Stimulated activated CD4-positive, alpha-beta T cell treated with anti-CD3 and anti-CD28 coated beads, Interleukin-1b, Interleukin-23, amount 100 ng/mL, for 4 hours (primary cell): ENCODE measurements at places on chromosomes 13 and 19.

DNA sequence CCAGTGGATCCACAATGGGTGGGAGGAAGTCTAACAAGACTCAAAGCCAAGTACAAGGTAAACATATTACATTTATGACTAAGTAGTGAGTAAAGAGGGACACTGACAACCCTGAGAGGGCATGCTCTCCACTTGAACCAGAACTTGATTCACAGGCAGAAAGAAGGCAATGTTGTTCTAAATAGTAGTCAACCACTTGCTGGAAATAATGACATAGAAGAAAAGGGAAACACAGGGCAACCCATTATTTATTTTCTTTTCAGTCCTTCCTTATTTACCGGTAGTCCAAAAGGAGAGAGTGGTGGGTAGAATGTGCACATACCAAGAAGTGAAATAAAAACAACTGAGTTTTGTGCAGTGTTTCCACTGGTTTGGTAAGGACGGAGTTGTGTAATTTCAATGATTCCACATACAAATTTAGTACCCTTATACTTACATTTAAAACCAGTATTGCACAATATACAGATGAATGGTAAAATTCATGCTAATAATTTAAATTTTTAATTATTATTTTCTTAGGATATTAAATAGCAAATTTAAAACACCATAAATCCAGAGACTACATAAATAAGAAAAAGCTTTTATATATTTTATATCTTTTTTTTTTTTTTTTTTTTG is 65.9 kb downstream of the ENOX1 start:
- no peak for DNase-seq

GRCh38 chr19:54137699-54138488 is at the start of gene CNOT3:
Gene CNOT3, plus strand, starts transcription at chr19:54137762. Its CDS starts 5,217 bp downstream, at chr19:54142979.
- no peak for DNase-seq

- no peak for DNase-seq
Observed at GRCh38 chr13:21175656-21176214, 617 bp downstream of the SKA3 start.

- DNase-seq: no peak
Observed at GRCh38 chr13:99339736-99340397, 32.7 kb upstream of the GPR183 start.

- no peak for DNase-seq
Observed at GRCh38 chr19:14127929-14128509, 8.4 kb downstream of the ASF1B start.

DNA sequence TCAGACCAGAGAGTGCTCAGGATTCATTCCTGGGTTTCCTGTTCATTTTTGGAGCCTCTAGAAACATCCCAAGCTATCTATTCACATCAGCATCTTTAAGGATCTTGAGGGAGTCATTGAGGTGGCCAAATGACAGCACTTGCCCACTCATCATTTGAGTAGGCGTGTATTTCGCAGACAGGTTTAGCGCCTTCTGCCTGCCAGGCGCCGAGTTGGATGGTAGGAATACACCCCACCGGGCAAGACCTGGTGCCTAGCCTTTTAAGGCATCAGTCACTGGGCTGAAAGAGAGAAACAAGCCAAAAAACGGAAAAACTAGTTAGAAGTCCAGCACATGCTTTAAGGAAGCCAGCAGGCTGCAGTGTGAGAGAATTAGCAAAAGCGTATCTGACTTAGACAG is 33.8 kb downstream of the PEX11G start:
- DNase-seq: no peak

DNA sequence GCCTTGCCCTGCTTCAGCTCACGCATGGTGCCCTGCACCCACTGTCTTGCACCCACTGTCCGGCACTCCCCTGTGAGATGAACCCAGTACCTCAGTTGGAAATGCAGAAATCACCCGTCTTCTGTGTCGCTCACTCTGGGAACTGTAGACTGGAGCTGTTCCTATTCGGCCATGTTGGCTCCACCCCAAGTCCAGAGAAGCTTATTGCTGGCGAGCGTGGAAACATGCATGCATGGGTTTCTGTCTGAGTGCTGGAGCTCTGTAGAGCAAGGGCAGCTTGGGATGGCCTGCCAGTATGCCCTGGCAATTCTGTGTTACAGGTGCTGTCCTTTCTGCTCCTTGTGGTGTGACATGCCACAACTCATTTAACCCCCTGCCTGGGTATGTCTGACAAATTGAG is 152.8 kb downstream of the SHISA2 start:
- DNase-seq: no peak

DNA sequence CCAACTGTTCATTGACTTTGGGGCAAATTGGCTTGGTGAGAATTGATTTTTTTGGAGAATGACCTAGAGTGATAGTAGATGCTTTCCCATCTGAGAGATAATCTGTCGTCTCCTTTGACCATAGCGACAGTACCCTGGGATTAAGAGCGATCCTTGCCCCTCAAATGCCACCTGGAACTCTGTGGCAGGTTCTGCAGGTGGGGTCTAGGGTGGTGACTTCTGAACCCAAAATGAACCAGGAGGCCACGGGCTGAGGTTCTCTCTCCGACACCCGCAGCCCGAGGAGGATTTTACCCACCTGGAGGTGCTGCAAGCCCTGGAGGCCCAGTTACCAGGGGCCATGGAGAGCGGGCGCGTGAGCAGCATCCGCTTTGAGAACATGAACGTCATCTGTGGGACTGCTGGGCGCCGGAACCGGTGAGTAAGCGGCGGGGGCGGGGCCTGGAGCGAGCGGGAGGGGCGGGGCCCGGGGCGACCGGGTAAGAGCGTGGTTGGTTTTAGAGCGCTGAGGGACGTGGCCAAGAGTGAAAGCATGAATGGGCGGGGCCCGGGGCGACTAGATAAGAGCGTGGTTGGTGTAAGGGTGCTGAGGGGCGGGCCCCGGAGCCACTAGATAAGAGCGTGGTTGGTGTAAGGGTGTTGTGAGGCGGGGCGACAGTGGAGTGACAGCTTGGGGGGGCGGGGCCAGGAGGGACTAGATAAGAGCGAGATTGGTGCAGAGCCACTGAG is 8.6 kb downstream of the C19orf81 start:
- DNase-seq: peak; percentile 72

- DNase-seq: no peak
Observed at GRCh38 chr19:20235156-20235555, 68.1 kb downstream of the ZNF486 start.

GRCh38 chr19:43725468-43725867 is 9.6 kb downstream of the IRGC start:
- no peak for DNase-seq

DNA sequence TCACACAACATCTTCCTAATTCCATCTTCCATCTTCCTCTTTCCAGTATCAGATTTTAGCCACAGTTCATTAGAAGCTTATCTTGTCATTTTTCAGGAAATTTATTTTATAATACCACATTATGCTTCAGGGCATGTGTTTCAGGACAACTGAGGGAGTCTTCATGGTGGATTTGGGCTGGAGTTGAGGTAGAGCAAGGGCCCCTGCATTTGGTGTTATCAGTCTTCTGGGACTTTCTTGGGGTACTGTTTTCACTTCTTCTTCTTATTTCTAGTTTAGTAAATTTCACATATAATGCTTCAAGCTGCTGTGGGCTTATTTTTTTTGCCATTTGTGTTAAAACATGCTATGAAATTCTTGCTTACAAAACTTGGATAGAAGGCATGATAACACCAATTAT is 188.7 kb downstream of the LHFPL6 start:
- no peak for DNase-seq

DNA sequence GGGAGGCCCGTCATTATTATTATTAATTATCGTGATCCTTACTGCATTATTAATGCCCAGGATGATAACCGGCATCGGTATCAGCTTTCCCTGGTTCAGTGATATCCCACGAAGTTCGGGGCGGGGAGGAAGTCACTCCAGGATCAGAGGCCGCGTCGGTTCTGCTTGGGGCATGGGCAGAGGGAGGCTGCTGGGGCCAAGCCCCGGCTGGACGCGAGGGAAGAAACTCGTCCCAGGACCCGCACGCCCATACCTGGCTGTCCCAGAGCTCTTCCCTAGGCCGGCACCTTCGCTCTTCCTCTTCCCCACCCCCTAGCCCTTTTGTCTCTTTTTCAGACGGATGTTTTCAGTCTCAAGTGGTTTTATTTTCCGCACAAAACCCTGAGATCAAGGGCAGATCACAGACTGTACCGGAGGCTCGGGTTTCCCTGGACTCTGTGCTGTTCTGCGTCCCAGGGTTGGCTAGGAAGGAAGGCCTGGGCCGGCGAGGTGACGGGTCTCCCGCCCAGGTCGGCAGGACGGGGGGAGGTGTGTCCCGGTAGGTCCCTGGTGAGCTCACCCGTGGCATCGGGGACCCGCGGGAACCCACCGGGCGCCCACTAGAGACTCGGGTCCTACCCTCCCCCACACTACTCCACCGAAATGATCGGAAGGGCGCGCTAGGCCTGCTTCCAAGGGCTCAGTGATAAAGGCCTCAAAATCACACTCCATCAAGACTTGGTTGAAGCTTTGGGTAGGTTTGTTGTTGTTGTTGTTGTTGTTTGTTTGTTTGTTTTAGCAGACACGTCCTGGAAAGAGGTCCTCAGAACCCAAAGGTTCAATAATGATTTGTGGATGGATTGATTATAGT is 7.9 kb downstream of the ZIC2 start:
- DNase-seq: no peak

- DNase-seq: no peak
Observed at GRCh38 chr19:8922591-8922990, 87.6 kb downstream of the MUC16 start.

DNA sequence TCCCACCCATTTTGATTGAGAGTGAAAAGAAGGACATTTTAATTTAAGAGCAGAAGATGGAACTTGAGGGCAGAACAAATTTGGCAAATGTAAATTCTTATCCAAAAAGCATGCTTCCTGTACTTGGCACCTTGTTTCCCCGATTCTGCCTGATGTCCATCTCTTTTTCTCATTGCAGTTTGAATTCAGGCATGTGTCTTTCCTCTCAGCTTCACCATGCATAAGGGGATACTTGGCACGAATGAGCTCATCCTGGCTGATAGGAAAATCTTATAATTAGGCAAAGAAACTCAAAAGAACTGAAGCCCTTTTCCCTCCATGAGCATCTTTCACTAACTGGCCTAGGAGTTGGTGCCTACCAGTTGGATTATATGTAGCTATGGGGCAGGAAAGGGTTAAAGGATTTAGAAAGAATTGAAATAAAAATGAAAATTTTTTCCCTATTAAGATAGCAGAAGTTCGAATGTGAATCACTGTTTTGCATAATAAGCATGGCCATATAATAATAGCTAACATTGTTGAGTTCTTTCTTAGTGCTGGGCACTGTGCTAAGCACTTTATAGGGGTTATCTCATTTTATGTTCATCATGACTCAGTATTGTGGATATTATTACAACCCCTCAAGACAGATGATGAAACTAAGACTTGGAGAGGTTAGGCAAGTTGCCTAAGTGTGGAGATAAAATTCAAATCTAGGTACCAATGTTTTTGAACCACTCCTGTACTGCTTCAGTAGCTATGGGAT is 386.6 kb downstream of the KCNRG start:
- no peak for DNase-seq

- no peak for DNase-seq
Observed at GRCh38 chr13:48962281-48962680, 13.4 kb upstream of the FNDC3A start.

GRCh38 chr13:55120631-55121030 is 2020.1 kb upstream of the PRR20A start:
- DNase-seq: no peak

GRCh38 chr13:83666141-83666540 is 216.1 kb downstream of the SLITRK1 start:
- no peak for DNase-seq

DNA sequence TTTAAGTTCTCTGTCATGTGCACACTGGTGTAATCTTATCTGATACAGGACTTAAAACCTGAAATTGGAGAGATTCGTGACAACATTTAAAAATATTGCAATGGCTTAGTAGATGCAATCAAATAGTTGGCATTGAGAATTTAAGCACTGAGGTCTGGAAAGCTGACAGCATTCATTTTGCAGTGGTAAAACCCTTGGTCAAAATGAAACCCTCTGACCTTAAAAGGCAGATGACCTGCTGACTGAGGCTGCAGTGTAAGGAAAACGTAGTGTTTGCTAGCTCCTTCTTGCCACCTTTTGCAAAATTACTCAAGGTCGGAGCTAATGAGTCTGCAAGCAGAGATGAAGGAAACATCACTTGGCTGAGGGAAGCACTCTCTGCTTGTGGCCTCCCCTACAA is 150.6 kb downstream of the KCTD12 start:
- no peak for DNase-seq

DNA sequence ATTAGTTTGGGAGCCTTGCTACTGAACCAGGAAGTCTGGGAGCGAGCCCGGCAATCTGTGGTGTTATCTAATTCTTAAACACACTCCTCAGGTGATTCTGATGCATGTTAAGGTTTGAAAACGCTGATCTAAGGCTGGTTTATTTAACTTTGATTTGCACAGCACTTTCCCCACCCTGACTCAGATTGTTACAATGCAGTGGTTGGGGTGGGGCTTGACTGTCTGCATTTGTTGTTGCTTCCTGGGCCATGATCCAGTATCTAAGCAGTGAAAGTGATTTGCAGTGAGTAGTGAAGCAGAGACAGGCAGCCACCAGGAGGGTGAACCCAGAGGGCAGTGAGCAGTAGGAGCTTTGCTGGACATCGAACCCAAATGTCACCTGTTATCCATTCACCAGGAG is 81.6 kb upstream of the ARGLU1 start:
- DNase-seq: no peak

DNA sequence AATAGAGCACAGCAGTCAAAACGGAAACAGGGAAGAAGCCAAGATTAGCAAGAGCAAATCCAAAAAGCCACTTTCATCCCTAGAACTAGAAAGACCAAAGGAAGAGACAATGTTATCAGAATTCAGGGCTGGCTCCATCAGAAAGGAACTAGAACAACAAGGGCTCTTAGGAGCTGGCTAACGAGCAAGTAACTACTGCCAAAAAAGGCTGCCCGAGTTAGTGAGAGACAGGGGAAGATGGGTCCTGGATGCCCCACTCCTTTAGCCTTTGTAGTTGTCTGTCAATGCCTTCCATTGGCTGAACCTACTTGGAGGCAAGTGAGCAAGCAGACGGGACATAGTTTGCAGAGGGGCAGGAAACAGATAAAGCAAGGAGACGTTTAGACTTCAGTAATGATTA is 240.4 kb downstream of the KLF12 start:
- DNase-seq: no peak

GRCh38 chr13:27211771-27212364 is 39.5 kb upstream of the RPL21 start:
- no peak for DNase-seq

GRCh38 chr13:79987323-79987722 is 353.6 kb downstream of the SPRY2 start:
- no peak for DNase-seq

DNA sequence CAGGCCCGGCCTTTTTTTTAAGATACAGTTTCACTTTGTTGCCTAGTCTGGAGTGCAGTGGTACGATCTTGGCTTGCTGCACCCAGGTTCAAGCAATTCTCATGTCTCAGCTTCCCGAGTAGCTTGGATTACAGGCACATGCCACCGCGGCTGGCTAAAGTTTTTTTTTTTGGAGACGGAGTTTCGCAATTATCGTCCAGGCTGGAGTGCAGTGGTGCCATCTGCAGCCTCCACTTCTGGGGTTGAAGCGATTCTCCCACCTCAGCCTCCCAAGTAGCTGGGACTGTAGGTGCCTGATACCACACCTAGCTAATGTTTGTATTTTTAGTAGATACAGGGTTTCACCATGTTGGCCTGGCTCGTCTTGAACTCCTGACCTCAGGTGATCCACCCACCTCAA is 4.9 kb upstream of the CARM1 start:
- DNase-seq: no peak

GRCh38 chr13:114124921-114125320 is 7.5 kb downstream of the RASA3 start:
- DNase-seq: peak; percentile 62
